ENCODE measurements at places on chromosomes 4 and X.
A peak's percentile ranks its signal among the peaks of the same experiment; 100 is the strongest.

- no peak for DNase-seq
Measured at GRCh38 chrX:22159071-22159470, 113.6 kb upstream of the CBLL2 start.

- no peak for DNase-seq
Measured at GRCh38 chr4:79663141-79663540, 255.1 kb upstream of the GK2 start.

DNA sequence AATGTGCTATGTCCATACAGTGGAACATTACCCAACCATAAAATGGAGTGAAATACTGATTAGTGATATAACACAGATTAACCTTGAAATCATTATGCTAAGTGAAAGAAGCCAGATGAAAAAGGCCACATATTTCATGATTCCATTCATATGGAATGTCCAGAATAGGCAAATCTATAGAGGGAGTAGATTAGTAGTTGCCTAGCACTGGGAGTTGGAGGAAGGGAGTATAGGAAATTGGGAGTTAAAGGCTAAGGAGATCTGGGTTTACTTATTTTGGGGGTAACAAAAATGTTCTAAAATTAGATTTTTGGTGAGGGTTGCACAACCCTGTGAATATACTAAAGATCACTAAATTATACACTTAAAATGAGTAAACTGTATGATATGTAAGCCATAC is 26.8 kb downstream of the ENOX2 start:
- DNase-seq: no peak

DNA sequence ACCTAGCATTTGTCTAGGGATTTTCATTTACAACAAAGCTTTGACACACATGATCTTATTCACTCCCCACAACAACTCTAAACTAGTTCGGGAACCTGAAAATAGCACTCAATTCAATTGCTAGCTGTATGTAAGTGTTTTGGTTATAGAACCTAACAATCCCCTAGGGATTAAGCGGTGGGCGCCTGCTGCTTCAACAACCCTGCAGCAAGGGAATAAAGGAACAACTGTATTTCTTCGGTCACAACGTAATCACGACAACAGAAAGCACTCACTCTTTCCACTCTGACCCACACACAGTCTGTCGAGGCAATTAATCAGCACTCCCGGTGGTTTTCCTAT is 674 bp upstream of the DIAPH2 start:
- DNase-seq: no peak

GRCh38 chr4:76342191-76342590 is 35.7 kb downstream of the STBD1 start:
- DNase-seq: no peak

DNA sequence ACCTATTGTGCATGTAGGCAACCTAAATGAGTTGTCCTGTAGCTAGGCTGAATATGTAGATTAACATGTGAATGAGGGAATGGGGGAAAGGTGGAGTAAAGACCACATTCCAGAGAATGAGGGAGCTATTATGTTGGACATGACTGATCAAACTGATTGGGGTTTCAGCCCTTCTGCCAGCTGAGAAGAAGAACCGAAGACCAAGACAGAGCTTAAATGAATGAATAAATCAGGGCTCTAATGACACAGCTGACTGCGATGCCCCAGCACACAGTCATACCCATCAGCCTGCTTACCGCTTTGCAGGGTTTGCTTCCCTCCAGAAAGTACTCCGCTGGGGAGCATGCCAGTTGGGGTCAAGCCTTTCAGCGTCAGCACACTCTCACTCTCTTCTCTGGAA is 315.4 kb downstream of the PPP3CA start:
- DNase-seq: no peak

- peak; percentile 40 for DNase-seq
Measured at GRCh38 chrX:101659601-101660063, at the start of gene ARMCX2. ARMCX2 (minus strand) TSS chrX:101659850; CDS start chrX:101657588, 2,262 bp downstream.

DNA sequence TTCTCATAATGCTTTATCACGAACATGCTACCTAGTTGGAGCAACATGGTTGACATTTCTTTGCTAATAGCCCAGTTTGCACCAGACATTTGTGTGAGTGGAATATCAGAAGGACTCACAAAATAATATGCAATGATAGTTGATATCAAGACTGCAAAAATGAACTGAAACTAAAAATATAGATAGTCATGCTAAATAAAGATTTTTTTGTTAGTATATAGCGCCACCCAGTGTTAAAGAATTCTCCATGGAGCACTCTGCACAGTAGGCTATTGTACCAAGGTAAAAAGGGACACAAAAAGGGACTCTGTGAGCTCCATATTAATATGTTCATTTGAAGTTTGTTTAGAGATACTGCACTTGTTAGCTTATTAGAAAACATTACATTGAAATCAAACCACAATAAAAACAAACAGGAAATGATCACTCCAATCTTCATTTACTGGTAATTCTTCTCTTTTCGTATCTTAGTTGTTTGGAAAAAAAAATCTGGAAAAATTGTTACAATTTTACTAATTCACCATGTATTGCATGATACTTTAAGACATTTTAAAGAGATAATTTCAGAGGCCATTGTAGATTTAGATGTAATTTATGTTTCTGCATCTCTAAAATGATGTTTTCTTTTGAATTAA is 1509.6 kb downstream of the ADGRL3 start:
- DNase-seq: no peak

DNA sequence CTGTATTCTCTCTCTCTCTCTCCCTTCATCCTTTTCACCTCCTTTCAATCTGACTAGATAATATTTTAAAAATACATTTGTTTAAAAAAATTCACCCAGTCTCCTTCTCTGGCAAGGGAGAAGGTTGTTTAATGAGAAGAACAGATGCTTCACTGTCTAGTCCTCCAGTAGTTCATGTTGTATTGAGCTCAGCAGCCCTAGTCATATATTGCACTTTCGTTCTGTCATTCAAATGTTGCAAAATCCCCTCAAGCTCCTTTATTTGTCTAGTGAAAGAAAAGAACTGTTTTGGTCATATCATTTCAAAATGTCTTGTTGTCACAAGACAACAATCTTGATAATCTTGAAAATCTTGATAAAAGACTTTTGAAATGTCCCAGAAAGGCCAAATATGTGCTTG is 248.0 kb downstream of the GALNTL6 start:
- DNase-seq: no peak

- DNase-seq: no peak
Measured at GRCh38 chr4:81605271-81605670, 133.6 kb upstream of the RASGEF1B start.

DNA sequence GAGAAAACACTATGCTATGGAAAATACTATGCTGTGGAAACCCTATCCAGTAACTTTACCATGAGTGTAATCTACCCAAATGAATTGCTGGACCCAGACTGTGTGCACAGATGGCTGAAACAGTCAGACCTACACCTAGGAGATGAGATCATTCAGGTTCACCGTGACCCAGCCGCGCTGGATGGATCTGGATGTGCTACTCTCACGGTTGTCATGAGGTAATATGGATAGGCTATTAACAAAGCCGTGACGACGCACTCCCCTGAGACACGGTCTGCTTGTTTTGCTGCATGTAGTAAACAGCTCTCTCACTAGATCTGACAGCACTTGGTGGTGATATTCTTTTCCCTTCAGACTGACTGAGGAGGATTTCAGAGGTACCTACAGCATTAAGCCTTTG is 832.5 kb upstream of the GRID2 start:
- no peak for DNase-seq

GRCh38 chrX:17564689-17565409 is 172.4 kb upstream of the SCML1 start:
- no peak for DNase-seq

- no peak for DNase-seq
Measured at GRCh38 chr4:41579043-41579442, 41.1 kb downstream of the LIMCH1 start.

DNA sequence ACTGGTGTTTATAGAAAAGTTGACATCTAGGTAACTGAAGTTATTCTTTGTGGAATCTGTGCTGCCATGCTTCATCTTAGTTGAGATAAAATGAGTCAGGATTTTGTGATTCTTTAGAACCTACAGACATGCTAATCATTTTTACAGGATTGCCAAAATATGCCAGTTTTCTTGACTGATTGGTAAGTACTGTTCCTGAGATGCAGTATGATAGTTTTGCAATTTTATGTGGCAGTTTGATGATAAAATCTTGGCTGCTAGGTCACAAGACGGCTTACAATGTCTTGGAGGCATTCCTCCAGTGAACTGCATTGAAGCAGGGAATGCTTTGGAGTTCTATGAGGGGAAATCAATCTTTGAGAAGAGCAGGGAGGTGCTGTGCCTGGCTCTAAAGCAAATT is 104.4 kb upstream of the ESX1 start:
- DNase-seq: no peak

DNA sequence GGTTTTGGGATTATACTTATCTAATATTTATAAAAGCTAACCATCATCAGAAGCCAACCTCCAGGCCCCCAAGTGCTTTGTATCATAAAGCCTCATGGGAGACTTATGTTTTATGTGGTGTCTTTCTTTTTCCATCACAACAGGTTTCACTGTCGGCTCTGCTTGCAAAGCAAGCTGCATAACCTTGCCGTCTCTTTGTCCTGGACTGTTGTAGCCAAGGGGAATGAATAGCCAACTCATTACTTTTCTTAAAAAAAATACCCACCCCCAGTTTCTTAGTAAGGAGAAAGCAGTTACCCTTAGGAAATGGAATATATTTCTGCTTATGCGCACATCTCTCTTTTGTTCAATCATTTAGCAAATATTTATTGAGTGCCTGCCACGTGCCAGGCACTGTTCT is 40.7 kb downstream of the FAM184B start:
- no peak for DNase-seq

DNA sequence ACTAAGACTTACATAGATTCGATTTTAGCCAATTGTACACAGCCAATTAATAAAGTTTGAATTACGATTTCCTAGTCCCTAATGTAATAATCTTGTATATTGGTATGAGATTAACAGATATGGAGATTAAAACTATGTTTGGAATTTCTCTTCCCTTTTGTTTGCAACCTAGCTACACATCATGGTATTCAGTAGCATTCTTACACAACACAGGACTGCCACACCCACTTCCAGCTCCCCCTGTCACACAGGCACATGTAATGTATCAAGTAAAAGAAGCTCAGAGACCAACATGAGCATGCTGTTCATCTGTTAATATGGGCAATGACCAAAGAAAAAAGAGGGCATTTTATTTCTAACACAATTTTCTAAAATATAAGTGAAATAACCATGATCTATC is 12.8 kb downstream of the SLC6A14 start:
- no peak for DNase-seq

DNA sequence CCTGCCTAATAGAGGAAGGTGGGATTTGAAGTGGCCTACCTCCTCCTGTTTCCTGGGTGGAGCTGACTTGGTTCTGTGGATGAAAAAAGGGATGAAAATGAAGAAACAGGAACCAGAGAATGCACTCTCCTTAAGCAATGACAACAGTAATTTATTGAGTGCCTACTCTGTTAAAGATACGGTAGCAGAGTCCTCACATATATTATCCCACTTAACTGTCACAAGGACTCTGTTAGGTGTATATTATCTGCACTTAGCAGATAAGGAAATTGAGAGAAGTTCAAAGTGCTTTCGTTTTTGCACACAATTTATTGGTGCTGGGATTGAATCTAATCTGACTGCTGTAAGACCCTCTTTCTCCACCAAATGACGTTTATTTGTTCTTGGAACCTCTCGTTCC is 301.2 kb downstream of the PACRGL start:
- no peak for DNase-seq

DNA sequence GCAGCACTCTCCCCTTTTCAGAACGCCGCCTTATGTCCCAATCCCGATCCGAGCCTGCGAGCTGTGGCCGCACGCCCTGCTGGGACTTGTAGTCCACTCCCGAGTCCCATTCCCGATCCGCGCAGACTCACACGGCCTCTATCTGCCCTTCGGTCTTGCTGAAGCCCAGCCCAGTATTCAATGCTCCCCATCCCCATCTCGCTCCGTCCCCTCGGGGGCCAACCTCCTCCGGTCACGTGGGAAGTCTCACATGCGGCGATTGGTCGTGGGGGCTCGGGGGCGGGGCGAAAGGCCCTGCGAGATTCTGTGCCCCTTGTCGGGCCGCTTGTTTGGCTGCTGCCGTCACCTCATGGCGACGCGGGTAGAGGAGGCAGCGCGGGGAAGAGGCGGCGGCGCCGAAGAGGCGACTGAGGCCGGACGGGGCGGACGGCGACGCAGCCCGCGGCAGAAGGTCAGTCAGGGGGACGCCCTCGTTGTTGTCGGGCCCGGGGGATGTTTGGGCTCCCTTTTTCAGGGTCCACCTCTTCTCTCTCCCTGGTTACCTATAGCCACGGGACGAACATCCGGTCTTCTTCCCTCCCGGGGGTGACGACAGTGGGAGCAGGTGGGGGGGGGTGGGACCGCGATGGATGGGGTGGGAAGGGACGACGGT is at the start of gene TXLNG:
TXLNG (plus strand) TSS at position 328 of the 652 bp plus-strand sequence; CDS start at position 350, 22 bp downstream.
- DNase-seq: peak; percentile 96

Measured in breast epithelium (tissue), 4 donors.